ENCODE measurements at places on chromosomes 16 and 17.

DNA sequence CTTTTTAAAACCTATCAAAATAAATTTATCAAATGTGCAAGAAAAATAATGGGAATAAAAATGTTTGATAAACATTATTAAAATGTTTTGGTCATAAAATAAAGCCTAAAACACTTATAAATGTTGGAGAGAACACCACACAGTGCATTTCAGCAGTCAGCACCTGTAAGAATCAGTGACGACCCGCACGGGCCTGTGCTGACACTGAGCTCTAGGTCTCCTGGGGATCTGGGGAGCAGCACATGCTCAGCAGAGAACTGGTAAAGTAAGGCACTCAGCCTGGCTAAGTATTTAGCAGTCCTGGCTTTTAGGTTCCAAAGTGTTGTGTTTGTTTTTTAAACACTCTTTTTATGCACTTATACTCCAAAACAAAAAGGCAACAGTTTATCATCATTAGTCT is 46.9 kb downstream of the HELZ start:
- DNase-seq = no peak

DNA sequence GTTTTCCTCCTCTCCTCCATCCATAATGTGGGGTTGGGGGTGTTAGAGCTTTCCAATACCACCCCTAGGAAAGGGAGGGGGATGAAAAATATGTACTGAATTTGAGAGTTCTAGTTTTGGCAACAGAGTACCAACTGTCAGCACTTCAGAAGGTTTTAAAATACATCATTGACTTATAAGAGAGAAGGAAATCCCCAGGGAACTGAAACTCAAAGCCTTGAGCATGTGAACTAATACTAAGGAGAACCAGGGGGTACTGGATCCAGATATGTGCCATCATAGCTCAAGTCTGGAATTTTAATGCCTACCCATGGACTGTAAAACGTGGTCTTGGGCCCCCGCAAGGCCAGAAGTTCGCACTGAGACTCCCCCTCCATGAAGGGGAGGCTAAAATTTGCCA is 15.8 kb downstream of the CACNG5 start:
- DNase-seq = no peak

DNA sequence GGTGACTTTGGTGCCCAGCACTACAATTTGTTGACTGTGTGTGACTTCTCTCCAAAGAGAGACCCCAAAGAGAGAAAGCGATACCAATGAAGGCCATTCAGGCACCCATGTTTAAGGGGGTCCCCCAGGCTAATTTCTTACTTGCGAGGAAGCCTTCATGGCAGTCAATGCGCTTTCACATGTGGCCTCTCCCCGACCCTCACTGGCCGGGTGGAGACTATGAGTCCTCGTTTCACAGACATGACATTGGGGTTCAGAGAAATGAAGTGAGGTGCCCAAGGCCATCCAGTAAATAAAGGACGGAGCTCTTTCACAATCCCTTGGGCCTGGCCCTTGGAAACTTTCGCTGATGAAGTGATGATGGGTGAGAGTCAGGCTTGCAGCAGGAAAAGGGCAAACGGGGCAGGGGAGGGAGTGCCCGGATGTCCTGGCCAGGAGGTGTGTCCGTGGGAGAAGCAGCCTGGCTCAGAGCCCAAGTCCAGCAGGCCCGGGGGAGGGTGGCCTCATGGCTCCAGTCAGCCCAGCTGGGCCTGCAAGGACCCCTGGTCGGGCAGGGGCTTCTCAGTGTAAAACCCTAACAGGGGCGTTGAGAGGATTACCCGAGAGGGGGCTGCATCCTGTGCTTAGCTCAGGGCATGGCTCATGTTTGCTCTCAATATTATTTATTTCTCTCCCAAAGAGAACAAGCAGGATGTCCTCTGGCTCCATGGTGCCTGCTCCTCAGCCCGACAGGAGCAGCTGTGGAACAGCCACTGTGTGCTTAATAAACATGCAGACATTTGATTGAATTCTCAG is 14.7 kb downstream of the TBX2 start:
- no peak for DNase-seq

- DNase-seq = no peak
Measured at GRCh38 chr16:16028311-16028999, 79.0 kb downstream of the ABCC1 start.

All from NK-92 treated with Interleukin-12 subunit alpha and Interleukin-12 subunit beta, amount 100 ng/mL, for 24 hours (cell line).